ENCODE measurements at places on chromosomes 1 and 21. TPM values are rescaled to one million over a fixed set of nuclear protein-coding genes. Genes with fewer than 3 reads are reported as not detected.

The PTPN14 gene
- total RNA-seq: 19.8 TPM

The CCDC28B gene
- total RNA-seq: 19.6 TPM

The GPR25 gene
- total RNA-seq: not detected

The FAM163A gene
- not detected for total RNA-seq

The GJA5 gene
- total RNA-seq: 3.0 TPM

The ENO1 gene
- total RNA-seq: 2,274 TPM

The CFAP74 gene
- total RNA-seq: not detected

The SEMA4A gene
- 7.6 TPM for total RNA-seq

The AKT3 gene
- 1.2 TPM for total RNA-seq

The UMODL1 gene
- total RNA-seq: not detected

The CSF3R gene
- not detected for total RNA-seq

The KCNJ9 gene
- total RNA-seq: not detected

The OVAAL gene
- not detected for total RNA-seq

The ANGPTL7 gene
- total RNA-seq: not detected

The PM20D1 gene
- total RNA-seq: not detected

The OR10J1 gene
- not detected for total RNA-seq

The DNAJC8 gene
- 56.1 TPM for total RNA-seq

The EXO1 gene
- 10.7 TPM for total RNA-seq

The NBPF26 gene
- 9.2 TPM for total RNA-seq

The LYPD8 gene
- total RNA-seq: not detected

The RAD54L gene
- 33.1 TPM for total RNA-seq

The FAM110D gene
- total RNA-seq: not detected

The CYP4Z1 gene
- total RNA-seq: not detected

The KCNK1 gene
- total RNA-seq: 13.4 TPM

The TLR5 gene
- 2.1 TPM for total RNA-seq

The ZRANB2 gene
- 38.4 TPM for total RNA-seq

The MROH9 gene
- total RNA-seq: not detected

The ZNF593OS gene
- not detected for total RNA-seq

The SLC6A17 gene
- total RNA-seq: 0.21 TPM

The FGR gene
- total RNA-seq: not detected

The LEFTY2 gene
- not detected for total RNA-seq

The PHTF1 gene
- total RNA-seq: 10.9 TPM

The ST6GALNAC5 gene
- 0.60 TPM for total RNA-seq

The DSCAM gene
- 0.14 TPM for total RNA-seq

The ARHGAP30 gene
- total RNA-seq: 0.19 TPM

The CELF3 gene
- not detected for total RNA-seq

The RIMKLA gene
- total RNA-seq: not detected

The CLDN19 gene
- not detected for total RNA-seq

The LCE3D gene
- not detected for total RNA-seq

The COL16A1 gene
- total RNA-seq: 98.1 TPM

The PDC gene
- total RNA-seq: not detected

The SPRR2D gene
- total RNA-seq: 14.5 TPM

The BROX gene
- 35.1 TPM for total RNA-seq

The PBX1 gene
- 4.6 TPM for total RNA-seq

The CLCA1 gene
- 0.14 TPM for total RNA-seq

The H6PD gene
- total RNA-seq: 5.9 TPM

The NEK2 gene
- total RNA-seq: 19.6 TPM

The COA7 gene
- total RNA-seq: 9.5 TPM

The XCL2 gene
- total RNA-seq: not detected

The ICOSLG gene
- total RNA-seq: 1.3 TPM

Data from airway epithelial cell (primary cell).